ENCODE measurements at places on chromosomes 1 and 21.

GRCh38 chr1:226977643-226978431 lies 37.7 kb downstream of the COQ8A start:
- DNase-seq: no peak

DNA sequence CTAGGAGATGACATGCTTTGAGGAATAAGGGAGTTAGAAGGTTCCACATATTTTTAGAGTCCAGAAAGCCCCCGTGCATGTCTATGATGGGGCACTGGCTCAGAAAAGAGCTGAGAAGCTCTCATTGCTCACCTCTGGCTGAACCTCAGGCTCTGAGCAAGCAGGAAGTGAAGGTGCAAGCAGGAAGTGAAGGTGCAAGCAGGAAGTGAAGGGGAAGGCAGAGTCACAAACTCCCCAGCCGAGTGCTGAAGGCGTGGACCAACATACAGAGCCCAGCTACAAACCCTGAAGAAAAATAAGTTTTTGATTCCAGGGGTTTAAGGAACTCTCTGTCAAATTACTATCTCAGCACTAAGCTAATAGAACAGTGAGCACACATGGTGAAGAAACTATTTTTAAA lies 7.0 kb downstream of the KRTAP10-8 start:
- no peak for DNase-seq

DNA sequence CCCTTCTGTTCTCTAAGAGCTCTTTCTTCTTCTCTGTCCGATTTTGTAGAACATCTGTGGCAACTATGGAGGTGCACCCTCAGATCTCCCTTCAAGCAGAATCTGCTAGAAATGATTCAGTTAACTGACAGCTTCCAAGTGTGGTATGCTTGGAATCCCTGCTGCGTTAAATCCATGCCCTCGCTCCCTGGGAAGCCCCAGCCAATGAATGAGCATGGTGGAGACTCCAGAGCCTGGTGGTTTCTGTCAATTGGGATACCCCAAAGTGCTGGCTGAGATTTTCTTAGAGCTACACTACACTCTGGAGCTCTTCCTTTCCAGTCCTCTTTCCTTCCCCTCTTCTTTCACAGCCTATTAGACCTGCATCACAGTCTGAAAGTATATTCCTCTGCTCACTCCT lies 116.3 kb upstream of the C1orf21 start:
- DNase-seq: no peak

DNA sequence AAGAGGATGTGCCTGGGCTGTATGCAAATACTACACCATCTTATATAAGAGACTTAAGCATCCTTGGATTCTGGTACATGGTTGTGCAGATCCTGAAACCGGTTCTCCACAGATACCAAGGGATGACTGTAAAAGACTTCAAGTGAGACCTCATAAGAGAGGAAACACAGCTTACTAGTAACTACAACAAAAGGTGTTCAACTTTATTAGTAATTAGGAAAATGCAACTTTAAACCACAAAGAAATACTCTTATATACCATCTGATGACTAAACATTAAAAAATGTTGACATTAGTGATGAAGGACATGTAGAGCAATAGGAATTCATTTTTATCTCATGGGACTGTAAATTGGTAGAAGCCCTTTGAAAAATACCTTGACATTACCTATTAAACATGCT lies 102.7 kb downstream of the RASAL2 start:
- no peak for DNase-seq

- no peak for DNase-seq
Measured at GRCh38 chr1:86429835-86430234, 5.9 kb downstream of the CLCA2 start.

GRCh38 chr21:39073717-39074116 lies 109.5 kb downstream of the PSMG1 start:
- DNase-seq: no peak

GRCh38 chr1:65011983-65012382 lies 45.6 kb upstream of the JAK1 start:
- DNase-seq: no peak

DNA sequence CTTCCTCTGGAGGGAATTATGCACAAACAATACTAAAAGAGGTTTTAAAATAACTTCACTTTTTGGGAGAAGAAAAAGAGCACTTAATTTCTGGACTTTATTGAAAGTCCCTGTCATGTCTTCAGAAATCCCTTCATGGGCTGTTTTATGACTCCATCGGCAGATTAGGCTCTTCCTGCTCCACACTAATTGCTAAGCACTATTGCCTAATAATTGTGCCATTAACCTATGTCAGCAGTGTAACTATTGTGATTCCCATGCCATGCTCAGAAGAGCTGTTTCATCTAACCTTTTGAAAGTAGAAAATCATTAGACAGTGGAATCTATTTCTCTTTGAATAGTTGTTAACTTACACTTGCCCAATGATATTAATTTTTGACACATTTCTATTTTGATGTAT lies 489.3 kb upstream of the RUNX1 start:
- DNase-seq: no peak
